NCI-H1417 treated with DMSO at 0.1 percent for 48 hours (cell line): ENCODE measurements at places on chromosomes 12 and 14.

DNA sequence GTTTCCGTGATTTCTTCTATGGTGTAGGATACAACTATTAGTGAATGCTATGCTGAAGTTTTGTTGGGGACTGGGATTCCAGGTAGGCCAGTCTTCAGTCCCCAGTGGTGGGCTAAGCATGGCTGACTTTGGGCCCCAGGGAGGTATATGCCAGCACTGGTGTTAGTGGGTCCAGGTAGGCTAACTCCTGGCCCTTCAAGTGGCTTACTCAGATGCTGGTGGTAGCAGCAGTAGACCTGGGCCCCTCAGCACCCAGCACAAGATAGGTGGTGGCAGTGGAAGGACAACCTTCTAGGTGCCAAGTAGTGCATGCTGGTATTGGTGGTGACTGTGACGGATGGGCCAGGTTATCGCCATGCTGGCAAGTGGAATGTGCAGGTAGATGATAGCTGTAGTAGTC is 955.1 kb downstream of the TMTC2 start:
- DNase-seq: no peak

- DNase-seq: no peak
These were observed 88.2 kb downstream of the TMX1 start for GRCh38 chr14:51328064-51328771.

- no peak for DNase-seq
These were observed 101.8 kb downstream of the CMKLR1 start for GRCh38 chr12:108237272-108237671.

- no peak for DNase-seq
These were observed 181.2 kb upstream of the NRXN3 start for GRCh38 chr14:77988970-77989369.

DNA sequence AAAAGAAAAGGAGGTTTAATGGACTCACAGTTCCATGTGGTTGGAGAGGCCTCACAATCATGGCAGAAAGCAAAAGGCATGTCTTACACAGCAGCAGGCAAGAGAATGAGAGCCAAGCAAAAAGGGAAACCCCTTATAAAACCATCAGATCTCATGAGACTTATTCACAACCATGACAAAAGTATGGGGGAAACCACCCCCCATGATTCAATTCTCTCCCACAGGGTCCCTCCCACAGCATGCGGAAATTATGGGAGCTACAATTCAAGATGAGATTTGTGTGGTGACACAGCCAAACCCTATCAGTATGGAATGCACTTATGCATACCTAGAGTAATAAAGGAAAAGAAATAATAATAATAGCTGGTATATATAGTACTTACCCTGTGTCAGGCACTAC is 4.5 kb upstream of the GLIPR1 start:
- DNase-seq: no peak
